ENCODE measurements at places on chromosomes 12 and 14.

GRCh38 chr12:66717036-66717673 is 38.3 kb upstream of the GRIP1 start:
- DNase-seq = no peak

GRCh38 chr14:41607304-41607775 is 664 bp downstream of the LRFN5 start:
- DNase-seq = no peak

DNA sequence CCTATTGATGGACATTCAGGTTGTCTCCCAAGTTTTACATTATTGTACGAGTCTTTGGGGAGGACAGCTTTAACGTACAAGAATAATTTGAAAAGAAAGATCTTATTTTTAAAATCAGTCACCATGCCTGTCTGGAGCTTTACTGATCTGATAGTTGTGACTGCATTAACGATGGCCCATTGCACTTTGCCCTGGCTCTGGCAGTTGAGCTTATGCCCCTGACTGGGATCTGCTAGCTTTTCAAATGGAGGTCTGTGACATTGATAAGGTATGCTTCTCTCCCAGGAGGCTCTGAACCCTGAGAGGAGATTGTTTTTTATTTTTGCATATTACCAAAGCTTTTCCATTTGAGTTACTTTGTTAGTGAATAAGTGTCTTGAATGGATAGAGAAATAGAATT is 17.9 kb upstream of the RAB3IP start:
- DNase-seq = no peak

GRCh38 chr14:75230140-75230792 is 48.4 kb upstream of the FOS start:
- DNase-seq = peak; percentile 13

GRCh38 chr14:32453857-32454810 is 125.0 kb downstream of the AKAP6 start:
- DNase-seq = no peak

GRCh38 chr14:101082436-101083384 is 179.2 kb upstream of the RTL1 start:
- no peak for DNase-seq

DNA sequence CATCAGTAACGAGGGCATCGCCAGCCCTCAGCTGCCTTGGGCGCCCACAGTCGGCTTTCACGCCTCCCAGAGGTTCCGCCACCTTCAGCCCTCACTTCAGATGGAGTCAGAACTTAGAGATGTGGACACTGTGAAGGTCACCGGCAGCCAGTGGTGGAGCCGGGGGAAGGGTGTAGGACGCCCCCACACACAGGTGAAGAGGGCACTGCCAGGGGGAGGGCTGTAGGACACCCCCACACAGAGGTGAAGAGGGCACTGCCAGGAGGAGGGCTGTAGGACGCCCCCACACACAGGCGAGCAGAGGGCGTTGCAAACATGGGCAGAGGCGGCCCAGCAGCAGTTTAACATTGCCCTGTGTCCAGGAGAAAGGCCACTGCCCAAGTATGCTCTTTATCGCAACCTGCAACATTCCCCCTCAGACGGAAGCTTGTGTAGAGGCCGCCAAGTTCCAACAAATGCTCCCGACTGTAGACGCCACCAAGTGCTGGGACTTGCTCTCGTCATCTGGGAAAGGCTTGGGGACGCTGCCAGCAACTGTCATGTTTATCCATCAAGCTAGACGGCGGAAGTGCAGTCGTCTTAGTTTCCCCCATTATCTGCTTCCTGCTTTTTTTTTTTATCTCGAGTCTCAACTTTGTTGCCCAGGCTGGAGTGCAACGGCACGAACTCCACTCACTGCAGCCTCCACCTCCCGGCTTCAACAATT is 4.9 kb upstream of the ANKLE2 start:
- DNase-seq = no peak

DNA sequence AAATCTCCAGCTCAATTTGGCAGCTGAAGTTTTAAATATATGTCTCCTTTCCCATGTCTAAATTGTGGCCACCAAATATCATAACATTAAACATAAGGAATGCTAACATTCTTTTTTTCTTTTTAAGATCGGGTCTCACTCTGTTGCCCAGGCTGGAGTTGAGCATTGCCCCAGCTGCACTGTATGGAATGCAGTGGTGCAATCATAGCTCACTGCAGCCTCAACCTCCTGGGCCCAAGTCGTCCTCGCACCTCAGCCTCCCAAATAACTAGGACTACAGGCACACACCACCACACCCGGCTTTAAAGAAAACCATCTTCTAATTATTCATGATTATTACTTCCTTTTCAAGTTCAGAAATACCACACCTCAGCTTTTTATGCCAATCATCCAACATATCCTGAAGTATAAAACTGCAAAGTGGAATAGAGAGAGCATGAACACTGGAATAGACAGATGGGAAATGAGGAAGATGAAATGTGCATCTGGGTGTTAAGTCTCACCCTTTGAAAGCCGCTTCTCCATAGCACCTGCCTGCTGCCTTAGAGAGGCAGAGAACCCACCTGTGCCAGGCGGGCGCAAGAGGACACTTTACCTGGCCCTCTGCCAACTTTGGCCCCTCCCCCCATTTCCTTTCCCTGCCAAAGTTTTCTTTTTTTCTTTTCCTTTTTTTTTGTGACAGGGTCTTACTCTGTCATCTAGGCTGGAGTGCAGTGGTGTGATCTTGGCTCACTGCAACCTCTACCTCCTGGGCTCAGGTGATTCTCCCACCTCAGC is 2.8 kb upstream of the EML1 start:
- DNase-seq = no peak

GRCh38 chr14:54877703-54878021 is 25.0 kb downstream of the GCH1 start:
- DNase-seq = no peak

DNA sequence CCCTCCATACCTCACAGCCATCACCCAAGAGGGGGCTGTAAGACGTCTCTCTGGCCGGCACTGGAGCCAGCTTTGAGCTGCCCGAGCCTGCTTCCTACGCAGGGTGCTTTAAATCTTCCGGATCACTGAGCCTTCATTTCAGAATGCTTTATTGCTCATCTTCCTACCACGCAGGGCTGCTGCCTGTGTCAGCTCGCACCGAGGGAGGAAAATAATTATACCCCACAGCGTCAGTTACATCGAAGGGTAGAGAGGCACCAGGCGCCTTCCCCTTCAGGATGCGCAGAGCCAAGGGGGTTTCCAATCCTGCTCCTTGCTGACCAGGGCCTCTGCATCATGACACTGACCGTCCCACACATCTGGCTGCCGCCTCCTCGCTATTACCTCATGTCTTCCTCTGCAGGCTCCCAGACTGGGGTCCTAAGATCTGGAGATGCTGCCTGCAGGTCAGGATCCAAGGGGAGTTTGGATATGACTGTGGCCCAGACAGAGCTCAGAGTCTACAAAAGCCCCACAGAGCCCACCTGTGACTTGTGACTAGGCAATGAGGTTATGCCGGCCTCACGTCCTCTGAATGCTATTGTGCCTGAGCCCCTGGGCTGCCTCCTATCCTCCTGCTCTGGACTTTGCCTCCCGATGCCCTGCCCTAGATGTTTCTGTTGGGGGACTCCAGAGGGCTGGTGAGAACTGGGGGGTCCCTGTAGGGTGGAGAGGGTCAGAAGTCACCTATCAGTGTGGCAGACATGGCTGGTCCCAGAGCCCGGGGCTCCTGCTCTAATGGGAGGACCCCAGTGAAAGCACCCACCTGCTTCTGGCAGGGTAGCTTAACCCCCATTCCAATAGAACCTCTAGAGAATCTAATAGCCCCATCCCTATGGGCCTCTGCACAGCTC is 220.3 kb upstream of the RTL1 start:
- no peak for DNase-seq

DNA sequence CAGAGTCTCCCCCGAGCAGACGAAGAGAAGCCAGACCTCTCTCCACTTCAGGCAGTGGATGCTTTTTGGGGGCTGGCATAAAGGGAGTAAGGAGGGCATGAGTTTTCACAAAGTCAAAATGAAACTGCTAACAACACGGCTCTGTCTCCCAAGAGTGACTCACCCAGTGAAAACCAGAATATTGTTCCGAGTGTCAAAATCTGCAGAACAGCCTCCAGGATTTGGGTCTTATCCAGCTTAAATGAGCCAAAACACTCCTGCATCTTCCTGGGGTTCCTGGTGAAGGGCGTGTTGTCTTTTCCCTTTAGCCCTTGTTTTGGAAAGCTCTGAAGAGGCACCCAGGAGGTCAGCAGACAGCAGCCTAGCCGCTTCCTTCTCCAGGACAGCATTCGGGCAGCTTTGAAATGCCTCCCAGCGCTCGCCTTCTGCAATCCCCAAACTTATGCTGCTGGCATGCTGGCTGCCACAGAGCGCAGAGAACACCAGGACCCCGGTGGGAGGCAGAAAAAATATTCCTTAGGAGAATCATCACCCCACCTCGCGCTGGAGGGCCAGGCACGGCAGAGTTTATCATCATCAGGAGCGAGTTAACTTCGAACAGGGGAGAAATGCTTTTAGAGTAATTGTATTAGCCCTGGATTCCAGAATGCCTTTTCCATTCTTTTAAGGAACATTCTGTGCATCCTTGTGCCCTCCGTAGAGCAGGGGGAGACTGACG is 117.7 kb upstream of the NCOR2 start:
- no peak for DNase-seq

GRCh38 chr14:106786697-106787096 is 1260.3 kb downstream of the TMEM121 start:
- no peak for DNase-seq

- no peak for DNase-seq
These were observed 15.3 kb upstream of the HVCN1 start for GRCh38 chr12:110704231-110704630.

GRCh38 chr14:77184396-77185092 is 2.9 kb downstream of the TMEM63C start:
- DNase-seq = no peak

DNA sequence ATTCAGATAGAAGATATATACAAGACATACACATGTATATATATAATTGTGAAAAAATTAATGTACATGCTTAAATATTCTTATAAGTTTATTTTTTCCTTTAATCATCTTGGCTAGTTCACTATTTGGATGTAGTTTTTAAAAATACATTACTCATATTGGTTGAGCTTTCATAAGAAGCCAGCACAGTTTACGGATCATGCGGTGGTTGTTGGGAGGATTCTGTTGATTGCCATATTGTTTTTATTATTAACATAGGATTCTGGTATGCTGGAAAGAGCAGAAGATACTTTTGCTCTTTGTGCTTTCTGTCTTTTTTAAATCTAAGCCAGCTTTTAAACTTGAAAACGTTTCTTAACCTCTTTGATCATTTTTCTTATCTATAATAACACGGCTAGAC is 163.4 kb downstream of the OTOGL start:
- no peak for DNase-seq

DNA sequence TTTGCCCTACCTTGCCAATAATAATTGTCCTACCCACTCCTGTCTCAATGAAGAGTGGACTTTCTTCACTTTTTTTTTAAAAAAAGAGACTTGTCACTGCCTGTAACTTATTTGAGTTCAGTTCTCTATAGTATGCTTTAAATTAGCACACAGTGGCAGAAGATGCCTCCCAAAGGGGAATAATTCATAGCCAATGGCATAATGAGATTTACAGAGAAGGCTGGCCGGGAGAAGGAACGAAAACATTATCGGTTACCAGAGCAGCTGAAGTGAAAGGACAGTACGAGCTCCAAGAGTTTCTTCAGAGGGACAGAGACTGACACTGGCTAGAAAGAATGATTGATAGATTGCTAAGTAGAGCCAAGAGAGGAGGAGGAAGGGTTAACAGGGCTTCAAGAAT is 356.3 kb downstream of the EMP1 start:
- DNase-seq = no peak

DNA sequence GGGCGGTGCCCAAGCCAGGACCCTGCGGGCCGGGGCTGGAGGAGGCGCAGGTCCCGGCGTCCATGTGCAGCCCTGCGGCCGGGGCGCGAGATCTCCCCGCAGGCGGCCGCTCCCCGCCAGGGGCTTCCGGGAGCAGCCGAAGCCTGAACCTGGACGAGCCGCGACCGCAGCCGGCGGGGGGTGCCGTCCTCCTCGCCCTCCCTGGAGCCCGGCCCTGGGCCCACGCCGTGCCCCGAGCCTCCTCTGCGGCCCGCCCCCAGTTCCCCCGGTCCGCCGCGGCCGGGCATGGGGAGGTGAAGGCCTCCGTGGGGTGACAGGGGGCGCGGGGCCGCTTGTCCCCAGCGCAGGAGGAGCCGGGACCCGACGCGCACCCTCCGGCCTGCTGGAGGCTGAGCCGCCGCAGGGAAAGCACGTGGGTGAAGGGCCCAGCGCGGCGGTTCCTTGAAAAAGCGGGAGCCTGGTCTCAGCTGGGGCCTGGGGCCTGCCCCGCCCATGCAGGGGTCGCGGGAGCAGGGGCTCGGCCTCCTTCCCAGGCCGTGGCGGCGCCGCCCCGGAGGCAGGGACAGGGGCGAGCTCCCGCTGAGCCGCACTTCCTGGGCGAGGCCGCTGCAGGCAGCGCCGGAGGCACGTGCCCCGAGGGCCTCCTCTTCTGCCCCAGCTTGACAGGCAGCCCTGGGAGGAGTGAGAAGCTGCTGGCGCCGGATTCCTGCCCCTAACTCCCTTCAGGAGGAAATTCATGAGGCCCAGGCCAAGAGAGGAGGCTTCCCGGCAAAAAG is 55.6 kb upstream of the PPP2R5C start:
- peak; percentile 51 for DNase-seq

GRCh38 chr14:85744573-85744972 is 214.6 kb downstream of the FLRT2 start:
- DNase-seq = no peak

GRCh38 chr14:60090864-60091519 is 731 bp upstream of the PCNX4 start:
- DNase-seq = no peak

DNA sequence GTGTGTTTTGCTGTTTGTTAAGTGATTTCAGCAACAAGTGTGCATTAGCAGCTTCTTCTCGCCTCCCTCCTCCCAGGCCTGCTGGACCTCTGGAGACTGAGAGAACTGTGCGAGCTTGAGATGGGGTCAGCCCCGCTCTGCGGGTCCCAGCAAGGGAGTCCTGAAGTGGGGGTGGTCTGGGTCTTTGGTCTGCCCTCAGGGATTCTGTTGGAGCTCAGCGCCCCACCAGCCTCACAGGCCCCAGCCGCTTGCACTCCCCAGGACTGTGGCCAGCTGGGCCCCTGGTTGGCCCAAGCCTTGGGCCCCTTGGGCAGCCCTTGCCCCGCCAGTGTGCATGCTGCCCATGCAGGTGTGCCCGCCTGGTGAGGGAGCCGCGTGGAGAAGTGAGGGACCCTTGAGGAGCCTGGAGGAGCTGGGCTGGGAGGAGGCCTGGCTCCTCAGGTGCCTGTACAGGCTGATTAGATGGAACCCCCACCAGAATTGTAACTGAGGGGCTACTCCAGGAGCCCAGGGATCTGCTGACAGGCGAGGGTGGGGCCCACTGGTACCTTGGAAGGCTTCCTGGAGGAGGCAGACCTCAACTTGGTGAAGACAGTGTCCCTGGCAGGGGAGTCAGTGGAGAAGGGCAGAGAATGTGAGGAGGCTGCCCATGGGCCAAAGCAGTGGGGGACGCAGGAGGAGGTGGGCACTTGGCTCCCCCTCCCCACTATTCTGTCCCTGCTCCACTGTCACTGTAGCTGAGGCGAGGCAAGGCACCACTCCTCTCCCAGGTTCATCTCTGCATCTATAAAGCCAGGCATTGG is 56.7 kb downstream of the BEGAIN start:
- DNase-seq = no peak

Measured in activated CD8-positive, alpha-beta memory T cell treated with anti-CD3 and anti-CD28 coated beads for 48 hours (primary cell).